ENCODE measurements at places on chromosomes 11 and 22.

- DNase-seq = no peak
Observed at GRCh38 chr11:128422576-128423370, 164.6 kb downstream of the ETS1 start.

DNA sequence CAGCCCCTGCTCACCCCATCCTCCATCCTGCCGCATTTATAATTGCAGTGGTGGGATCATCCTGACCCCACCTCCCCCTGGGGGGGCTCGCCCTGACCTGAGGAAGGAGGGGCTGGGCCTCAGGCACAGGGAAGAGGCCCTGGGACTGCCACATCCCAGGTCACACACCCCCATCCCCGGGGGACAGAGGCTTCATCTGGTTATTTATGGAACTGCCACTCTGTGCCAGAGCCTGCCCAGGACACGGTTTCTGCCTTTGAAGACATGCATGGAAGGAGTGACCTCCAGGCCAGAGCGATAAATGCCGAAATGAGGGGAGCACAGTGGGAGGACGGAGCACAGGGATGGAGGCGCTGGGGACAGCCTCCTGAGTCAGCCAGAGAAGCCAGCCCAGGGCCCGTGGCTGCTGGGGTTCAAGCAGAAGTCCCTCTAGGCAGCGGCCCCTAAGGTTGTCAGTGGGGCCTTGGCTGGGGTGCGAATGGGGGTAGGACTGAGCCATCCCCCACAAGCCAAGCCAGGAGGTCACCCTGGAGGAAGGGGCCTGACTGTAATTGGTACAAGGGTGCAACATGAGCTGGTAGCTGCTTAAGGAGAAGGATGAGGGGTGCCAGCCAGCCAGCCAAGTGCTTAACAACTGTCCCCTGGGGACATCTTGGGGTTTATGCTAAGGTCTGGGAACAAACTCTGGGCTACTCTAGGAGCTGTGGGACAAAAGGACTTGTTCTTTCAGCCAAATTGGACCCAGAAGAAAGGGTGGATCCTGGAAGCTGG lies 51.4 kb upstream of the SHISAL1 start:
- no peak for DNase-seq

GRCh38 chr11:69251057-69251393 lies 42.9 kb upstream of the MYEOV start:
- no peak for DNase-seq

DNA sequence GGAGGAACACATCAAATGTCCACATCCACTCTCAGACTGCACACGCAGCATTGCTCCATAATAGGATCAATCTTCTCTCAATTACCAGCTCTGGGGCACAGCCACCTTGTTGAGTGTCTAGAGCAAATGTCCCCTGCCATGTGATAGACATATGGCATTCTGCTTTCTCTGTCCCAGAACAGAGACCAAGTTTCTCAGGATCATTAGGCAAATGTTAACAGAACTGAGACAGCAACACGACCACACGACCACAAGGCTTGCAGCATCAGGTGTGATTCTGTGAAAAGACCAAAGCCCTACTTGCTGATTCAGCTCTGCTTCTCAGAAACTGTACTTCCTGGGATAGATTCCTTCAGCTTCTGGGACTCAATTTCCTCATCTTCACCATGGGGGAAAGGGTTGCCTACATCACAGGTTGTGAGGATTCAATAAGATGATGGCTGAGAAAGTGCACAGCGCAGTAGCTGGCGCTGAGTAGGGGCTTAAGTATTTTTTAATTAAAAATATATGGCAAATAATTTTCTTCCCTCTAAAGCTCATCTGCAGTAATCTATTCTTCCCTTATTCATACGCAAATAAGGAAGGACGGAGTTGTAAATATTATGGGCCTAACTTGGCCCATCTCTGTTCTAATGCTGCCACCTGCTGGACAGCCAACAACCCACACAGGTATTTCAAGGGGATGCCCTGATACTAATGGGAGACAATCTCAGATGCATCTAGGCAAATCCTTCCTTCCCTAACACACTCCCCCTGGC lies 54.3 kb upstream of the USP47 start:
- peak; percentile 87 for DNase-seq

DNA sequence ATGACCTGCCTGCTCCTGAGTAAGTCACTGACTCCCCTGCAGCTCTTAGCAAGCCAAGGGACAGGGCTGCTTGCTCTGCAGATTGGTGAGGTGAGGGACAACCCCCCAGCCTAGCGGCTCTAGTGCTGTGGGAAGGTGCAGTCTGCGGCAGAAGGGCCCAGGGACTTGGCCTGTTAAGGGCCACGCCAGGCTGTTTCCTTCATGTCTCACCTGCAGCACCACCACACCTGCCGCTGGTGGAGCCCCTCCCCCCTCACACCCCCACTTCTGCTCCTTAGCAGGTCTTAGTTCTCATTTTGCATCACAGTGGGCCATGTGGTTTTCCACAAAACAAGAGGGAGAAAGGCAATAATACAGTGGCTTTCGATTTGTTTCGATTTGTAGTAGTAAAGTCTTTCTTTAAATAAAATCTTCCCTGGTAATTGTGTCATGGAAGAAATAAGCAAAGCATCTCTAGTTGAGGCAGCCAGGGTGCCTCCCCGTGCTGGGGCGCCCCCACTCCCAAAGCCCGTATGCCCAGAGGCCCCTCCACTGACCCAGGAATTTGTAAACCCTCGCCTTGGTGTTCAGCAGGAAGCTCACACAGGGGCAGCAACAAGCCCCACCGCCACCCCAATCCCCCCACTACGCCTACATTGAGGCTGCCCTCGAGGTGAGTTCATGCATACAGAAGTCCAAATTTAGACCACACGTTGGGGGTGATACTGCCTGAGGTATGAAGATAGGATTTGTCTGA lies 86.5 kb upstream of the CLDN5 start:
- no peak for DNase-seq

DNA sequence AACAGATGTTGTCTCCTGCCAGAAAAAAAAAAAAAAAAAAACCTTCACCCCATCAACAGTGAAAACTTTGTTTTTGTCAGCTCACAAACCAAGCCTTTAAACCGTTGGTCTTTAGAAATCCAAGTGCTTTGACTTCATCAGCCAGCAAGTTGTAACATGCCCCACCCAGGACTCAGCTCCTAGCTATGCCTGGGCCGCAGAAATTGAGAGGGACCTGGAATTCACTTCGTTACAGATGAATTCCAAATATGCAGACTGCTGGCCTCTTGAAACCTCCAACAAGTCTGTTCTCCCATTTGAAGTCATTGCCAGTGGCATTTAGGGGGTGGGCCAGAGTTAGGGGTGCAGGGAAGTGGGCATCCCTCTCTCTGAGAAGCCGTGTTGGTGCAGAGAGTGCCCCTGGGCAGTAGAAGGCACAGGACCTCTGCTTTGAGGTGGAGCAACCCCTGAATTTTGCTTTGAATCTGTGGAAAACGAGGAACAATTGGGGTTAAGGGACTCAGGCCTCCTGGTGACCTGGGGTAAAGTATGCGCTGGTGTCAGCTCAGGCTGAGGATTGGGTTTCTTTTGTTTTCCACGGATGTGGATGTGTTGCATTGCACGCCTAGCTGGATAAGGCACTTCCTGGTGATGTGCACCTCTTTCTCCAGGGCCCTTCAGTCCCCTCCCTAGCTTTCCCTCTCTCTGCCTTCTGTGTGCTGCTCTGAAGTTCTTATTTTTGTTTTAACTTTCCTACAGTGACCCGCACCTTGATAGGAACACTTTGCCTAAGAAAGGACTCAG lies 109.5 kb downstream of the DBX1 start:
- DNase-seq = no peak
